ENCODE measurements at places on chromosomes 12 and 14. TPM values are rescaled to one million over a fixed set of nuclear protein-coding genes. Genes with fewer than 3 reads are reported as not detected.

The SPIC gene
- total RNA-seq: not detected

DNA sequence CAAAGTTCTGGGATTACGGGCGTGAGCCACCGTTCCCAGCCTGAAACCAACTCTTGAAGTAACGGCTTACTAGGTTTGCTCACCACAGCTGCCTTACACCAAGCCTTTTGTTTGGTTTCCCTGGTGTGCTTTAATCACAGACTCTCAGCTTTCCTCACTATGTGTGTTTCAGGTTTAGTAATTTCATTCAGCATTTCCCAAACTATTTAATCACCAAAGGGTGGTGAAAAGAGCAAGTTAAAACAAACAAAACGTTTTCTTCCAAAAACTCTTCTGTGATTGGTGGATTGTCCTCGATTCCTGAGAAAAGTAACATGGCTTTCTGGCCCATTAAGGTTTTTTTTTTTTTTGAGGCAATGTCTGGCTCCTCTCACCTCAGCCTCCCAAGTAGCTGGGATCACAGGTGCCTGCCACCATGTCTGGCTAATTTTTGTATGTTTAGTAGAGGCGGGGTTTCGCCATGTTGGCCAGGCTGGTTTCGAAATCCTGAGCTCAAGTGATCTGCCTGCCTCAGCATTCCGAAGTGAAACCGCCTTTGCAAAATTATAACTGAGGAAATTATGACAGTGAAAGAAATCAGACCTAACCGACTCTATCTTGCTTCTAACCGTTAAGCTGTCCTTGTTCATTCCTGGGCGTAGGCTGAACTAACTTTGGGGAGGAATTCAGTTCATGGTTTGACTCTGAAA lies 1.5 kb upstream of the ZFYVE26 start:
- H3K27ac ChIP-seq: no peak overlapping the region
- no peak overlapping the region for H3K4me3 ChIP-seq
- no peak for DNase-seq
- H3K4me1 ChIP-seq: peaks cover 27% of the 10 kb centered on the region
- H3K27me3 ChIP-seq: no peaks in the 10 kb centered on the region

DNA sequence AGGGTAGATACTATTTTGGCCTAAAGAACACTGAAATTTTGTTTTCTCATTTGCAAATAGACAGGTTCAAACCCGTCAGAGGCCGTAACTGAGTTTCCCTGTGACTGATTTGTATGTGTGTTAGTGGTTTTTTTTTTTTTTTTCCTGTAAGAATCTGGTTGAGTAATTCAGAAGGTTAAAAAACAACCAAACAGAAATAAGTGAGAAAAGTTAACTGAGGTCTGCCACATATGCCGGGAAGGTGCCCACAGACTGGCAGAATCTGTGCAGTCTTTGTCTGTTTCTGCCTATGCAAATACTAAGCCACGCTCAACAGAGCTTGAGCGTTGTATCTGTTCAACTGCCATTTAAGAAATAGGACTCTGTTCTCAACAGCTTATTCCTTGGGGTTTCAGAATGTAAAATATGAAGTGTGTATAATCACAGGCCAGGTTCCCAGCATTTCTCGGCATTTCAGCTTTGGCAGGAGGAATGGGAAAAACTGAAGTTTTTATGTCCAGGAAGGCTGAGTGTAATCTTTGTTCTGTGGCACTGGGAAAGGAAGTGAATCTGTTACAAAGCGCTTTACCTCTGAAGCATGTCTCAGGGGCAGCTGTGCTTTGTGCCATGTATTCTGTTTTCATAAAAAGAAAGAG lies 181.9 kb downstream of the PRKCH start:
- no peak for DNase-seq
- no peak overlapping the region for H3K4me3 ChIP-seq
- H3K4me1 ChIP-seq: peaks cover 11% of the 10 kb centered on the region
- H3K27me3 ChIP-seq: no peaks in the 10 kb centered on the region

DNA sequence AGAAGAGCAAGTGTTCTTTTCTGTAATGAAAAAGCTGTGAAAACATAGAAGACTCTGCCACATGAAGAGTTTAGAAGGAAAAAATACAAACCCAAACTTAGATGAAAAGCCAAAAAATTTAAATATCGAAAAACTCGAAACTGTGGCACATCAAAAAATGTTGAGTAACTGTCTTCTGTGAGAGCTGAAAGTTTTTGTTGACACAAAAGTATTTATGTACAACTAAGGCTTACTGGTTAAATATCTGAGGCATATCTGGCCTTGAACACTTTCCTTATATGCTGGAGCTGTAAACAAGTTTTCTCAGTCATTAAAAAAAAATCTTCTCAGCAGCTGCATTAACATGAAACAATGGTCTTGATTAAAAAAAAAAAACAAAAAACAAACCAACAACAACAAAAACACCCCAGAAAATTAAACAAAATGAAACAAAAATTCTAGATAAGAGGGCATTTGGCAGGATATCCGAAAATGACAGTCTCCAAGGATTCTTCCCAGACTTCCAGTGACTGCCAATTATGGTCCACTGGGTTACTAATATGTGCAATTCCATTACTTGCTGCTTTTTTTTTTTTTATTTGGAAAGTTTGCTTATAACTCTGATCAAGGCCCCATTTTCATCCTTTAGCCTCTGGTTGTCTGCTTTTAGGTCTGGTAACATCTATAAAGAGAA lies 84.7 kb upstream of the PAWR start:
- H3K27me3 ChIP-seq: no peaks in the 10 kb centered on the region
- no peaks in the 10 kb centered on the region for H3K36me3 ChIP-seq
- no peak for DNase-seq
- no peak overlapping the region for H3K4me3 ChIP-seq
- peak overlapping the region; percentile 15 for H3K27ac ChIP-seq
- peaks cover 8% of the 10 kb centered on the region for H3K4me1 ChIP-seq

- H3K27me3 ChIP-seq: no peaks in the 10 kb centered on the region
- peak within 1 kb of the TSS; percentile 100 for H3K27ac ChIP-seq
- H3K36me3 ChIP-seq: no peaks in the 10 kb centered on the region
- H3K4me1 ChIP-seq: peaks cover 42% of the 10 kb centered on the region
- H3K4me3 ChIP-seq: peak within 1 kb of the TSS; percentile 96
These were observed at the start of gene FERMT2 for GRCh38 chr14:52950898-52951680. Gene FERMT2, minus strand, starts transcription at chr14:52951050. Its CDS starts 482 bp downstream, at chr14:52950568.

DNA sequence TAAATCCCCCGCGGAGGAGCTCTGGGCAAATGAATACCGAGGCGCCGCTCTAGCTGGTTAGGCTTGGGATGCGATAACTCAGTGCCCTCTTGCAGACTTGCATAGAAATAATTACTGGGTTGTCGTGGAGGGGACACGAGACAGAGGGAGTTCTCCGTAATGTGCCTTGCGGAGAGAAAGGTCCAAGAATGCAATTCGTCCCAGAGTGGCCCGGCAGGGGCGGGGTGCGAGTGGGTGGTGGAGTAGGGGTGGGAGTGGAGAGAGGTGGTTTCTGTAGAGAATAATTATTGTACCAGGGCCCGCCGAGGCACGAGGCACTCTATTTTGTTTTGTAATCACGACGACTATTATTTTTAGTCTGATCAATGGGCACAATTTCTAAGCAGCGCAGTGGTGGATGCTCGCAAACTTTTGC lies 2.5 kb upstream of the TBX5 start:
- H3K27me3 ChIP-seq: no peaks in the 10 kb centered on the region
- H3K27ac ChIP-seq: peak overlapping the region; percentile 81
- H3K36me3 ChIP-seq: no peaks in the 10 kb centered on the region
- peaks cover 4% of the 10 kb centered on the region for H3K4me1 ChIP-seq
- H3K4me3 ChIP-seq: peak overlapping the region; percentile 59
- DNase-seq: no peak

DNA sequence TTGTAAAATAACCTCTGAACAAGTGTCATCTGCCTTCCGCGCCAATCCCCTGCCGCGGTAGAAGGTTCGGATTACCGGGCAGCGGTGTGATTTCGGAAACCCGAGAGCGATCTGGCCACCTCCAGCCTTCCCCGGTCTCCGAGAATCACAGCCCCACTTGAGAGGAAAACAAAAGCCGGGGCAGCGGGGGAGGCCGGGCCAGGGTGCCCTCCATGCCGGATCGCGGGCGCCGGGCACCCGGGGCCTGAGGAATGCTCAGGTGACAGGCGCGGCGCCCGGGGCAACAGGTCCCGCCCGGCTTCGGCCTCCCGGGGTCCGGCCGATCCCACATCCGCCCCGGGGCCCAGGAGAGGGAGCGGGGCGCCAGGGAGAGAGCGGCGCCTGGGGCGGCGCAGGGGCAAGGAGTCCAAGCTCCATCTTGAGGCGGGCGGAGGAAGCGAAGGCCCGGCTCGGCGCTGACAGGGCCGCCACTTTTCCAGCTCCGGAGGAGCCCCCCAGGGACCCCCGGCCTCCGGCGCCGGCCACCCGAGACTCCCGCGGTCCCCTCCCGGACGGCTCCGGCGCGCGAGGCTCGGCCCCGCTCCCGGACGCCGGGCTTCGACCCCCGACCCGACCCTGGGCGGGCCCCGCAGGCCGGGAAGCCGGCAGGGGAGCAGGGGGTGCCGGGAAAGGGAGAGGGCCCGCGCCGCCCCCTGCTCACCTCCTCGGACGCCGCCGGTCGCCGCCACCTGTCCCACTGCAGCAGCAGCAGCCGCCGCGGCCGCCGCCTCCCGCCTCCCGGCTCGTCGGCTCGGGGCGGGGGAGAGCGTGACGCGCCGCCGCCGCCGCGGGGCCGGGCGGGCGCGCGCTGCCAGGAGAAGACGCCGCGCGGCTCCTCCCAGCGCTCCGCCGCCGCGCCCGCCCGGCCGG lies at the start of gene CLIP1:
Gene CLIP1, minus strand, starts transcription at position 849 of the 909 bp plus-strand sequence. CDS start 42,217 bp downstream, outside the sequence.
- peak within 1 kb of the TSS; percentile 77 for H3K4me3 ChIP-seq
- no peaks in the 10 kb centered on the region for H3K4me1 ChIP-seq
- H3K27ac ChIP-seq: peak within 1 kb of the TSS; percentile 99
- peak; percentile 74 for DNase-seq
- H3K27me3 ChIP-seq: no peaks in the 10 kb centered on the region

- no peaks in the 10 kb centered on the region for H3K27me3 ChIP-seq
- no peaks in the 10 kb centered on the region for H3K36me3 ChIP-seq
- peaks cover 15% of the 10 kb centered on the region for H3K4me1 ChIP-seq
These were observed 4.3 kb upstream of the ZFP36L1 start for GRCh38 chr14:68797121-68797670.

GRCh38 chr14:69901113-69901951 lies 22.1 kb downstream of the SMOC1 start:
- H3K27me3 ChIP-seq: peaks cover 4% of the 10 kb centered on the region
- no peak overlapping the region for H3K4me3 ChIP-seq
- H3K27ac ChIP-seq: no peak overlapping the region
- H3K36me3 ChIP-seq: no peaks in the 10 kb centered on the region

DNA sequence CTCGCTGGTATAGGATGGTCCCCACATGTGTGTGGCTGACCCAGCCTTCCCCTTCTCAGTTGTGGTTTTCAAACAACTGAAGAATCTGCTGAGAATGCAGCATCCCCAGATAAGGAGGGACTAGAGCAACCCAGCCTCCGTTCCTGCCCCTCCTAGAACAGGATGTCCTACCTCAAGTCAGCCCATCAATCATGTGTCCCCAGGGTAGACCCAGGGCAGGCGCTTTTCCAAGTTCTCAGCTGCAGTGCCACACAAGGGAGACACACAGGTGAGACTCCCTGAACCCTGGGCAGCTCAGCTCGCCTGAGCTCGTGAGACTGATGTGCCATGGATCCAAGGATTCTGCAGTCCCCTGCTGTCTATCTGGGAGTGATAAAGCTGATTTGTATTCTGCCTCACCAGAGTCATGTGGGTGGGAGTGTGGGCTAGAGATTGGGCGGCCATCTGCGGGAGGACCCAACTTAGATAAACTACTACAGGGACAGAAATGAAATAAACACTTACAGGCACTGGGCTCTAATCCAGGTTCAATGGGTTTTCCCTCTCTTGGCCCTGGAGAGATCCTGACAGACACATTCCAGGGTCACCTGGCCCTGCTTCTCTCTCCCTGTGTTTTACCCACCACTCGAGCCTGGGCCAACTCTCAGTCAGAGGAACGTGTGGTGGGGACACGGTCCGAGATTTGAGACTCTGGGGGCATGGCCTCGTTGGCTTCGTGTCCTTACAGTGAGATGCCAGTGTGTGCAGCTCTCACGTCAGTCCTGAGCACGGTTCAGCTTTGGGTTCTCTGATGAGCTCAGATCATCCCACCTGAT lies 303.5 kb upstream of the SFSWAP start:
- H3K4me1 ChIP-seq: no peaks in the 10 kb centered on the region
- no peak overlapping the region for H3K4me3 ChIP-seq
- H3K27me3 ChIP-seq: no peaks in the 10 kb centered on the region
- H3K36me3 ChIP-seq: no peaks in the 10 kb centered on the region
- no peak for DNase-seq
- H3K27ac ChIP-seq: no peak overlapping the region

GRCh38 chr12:55717011-55718007 lies 1.5 kb downstream of the BLOC1S1 start:
- peak overlapping the region; percentile 91 for H3K27ac ChIP-seq
- peaks cover 85% of the 10 kb centered on the region for H3K4me1 ChIP-seq
- peaks cover 3% of the 10 kb centered on the region for H3K36me3 ChIP-seq
- peak; percentile 63 for DNase-seq
- H3K27me3 ChIP-seq: no peaks in the 10 kb centered on the region
- H3K4me3 ChIP-seq: peak overlapping the region; percentile 68

GRCh38 chr12:89481213-89481914 lies 43.2 kb downstream of the GALNT4 start:
- H3K27me3 ChIP-seq: no peaks in the 10 kb centered on the region
- H3K36me3 ChIP-seq: no peaks in the 10 kb centered on the region
- no peak overlapping the region for H3K4me3 ChIP-seq
- DNase-seq: no peak

DNA sequence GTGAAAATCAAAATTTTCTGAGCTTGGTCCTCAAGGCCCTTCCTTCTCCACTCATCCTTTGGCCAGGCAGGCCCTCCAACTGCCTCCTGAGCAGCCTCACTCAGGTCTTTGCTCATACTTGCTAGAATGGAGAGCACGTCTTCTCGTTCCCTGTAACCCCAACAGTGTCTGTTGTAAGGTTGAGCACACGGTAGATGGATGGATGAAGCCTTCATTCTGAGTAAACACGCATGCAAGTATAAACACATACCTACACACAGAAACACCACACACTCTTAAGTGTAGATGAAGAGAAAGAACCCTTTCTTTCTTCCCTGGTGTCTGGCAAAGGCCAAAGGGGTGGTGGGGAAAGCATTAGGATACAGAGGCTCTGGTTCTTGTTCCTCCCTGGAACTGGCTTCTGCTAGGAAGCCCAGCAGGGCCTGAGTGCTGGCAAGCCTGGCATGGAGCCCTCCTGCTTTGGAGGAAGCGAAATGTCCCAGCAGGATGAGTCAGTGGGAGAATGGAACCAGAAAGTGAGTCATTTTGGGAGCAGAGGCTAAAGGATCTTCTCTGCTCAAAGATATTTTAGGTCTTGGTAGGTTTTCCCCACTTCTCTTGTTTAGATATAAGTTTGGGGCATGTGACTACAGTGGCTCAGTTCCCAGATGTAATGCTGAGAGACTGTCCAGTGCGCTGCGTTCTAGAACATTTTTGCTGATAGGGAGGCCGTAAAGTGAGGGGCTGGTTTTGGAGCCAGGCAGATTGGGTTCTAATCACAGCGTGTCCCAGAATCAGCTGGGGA lies 127.4 kb downstream of the CACNA1C start:
- no peaks in the 10 kb centered on the region for H3K27me3 ChIP-seq
- peaks cover 25% of the 10 kb centered on the region for H3K4me1 ChIP-seq
- H3K4me3 ChIP-seq: no peak overlapping the region
- H3K27ac ChIP-seq: peak overlapping the region; percentile 85
- no peaks in the 10 kb centered on the region for H3K36me3 ChIP-seq
